H4 (cell line): ENCODE measurements at places on chromosomes 6 and 20. TPM values are rescaled to one million over a fixed set of nuclear protein-coding genes. Genes with fewer than 3 reads are reported as not detected.

Gene SLC12A5
- total RNA-seq, result 0.21 and 4.3 TPM in 2 replicates

Gene CSNK2A1
- 161 and 197 TPM in 2 replicates for total RNA-seq

Gene STMN3
- total RNA-seq, result 9.4 and 18.9 TPM in 2 replicates

Gene TMEM170B
- 0.95 and 1.3 TPM in 2 replicates for total RNA-seq

Gene TCF21
- total RNA-seq, result not detected in 2 replicates

Gene OR12D3
- total RNA-seq, result not detected in 2 replicates

Gene TNFRSF6B
- 0.10 and 0.39 TPM in 2 replicates for total RNA-seq

Gene PROCR
- total RNA-seq, result 112 and 120 TPM in 2 replicates

Gene IL20RA
- 0.14 TPM in 1 of 2 replicates, not detected in the other for total RNA-seq

Gene MTHFD1L
- total RNA-seq, result 16.3 and 20.1 TPM in 2 replicates

Gene HRH3
- not detected in 2 replicates for total RNA-seq

Gene BACH2
- total RNA-seq, result 0.06 and 0.31 TPM in 2 replicates

GRCh38 chr6:131281471-131282270 is 146.4 kb downstream of the AKAP7 start:
- DNase-seq, result no peak

- no peak for DNase-seq
Measured at GRCh38 chr6:135600931-135601330, 103.4 kb upstream of the AHI1 start.

DNA sequence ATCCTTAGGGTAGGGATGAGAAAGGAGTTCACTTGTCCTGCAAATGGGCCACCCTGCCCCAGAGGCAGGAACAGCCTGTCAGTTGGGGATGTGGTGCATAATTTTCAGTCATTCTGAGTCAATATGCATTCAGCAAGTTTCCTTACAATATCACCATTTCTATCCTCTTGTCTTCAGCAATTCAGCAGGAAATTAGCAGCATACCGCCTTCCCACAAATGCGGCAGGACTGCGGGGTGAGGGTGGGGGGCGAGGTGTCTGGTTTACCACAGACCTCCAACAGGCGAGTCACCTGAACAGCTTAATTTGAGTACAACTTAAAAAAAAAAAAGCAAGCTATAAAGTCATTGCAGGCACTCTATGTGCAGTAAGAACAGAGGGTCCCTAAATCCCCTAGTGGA is 126.8 kb downstream of the MAP3K7 start:
- DNase-seq, result no peak

GRCh38 chr6:2958776-2959175 is 12.6 kb downstream of the SERPINB6 start:
- DNase-seq, result no peak

DNA sequence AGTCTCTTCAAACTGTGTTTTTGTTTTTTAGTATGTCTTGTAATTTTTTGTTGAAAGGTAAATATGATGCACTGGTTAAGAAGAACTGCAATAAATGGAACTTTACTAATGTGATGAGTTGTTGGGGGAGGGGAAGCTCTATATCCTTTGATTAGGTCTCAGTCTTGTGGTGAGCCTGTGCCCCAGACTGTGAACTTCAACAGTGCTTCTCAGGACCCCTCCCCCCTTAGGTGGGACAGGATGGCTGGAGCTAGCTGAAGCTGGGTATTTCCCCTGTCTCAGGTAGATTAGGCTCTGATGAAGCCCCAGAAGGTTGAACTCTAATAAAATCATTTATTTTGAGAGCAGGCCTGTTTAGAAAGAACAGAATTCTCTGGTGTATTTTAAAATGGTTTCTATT is 31.4 kb upstream of the TASP1 start:
- no peak for DNase-seq

DNA sequence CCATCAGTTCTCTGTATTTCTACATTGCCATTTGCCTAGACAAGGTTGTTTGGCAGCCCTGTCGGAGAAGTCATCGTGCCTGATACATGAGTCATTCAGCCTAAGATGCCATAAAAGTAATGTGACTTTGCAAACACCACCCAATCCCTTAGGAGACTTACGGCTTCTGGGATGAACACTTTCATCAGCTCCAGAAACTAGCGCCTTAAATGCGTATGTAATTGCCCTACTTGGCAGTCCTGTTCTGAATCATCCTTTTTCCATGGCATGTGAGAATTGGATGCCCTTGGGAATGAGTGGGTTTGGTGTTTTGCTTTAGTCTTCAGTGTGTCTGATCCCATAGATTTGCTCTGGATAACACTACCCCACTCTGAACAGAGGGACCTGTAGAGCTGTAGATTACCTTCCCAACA is 158.5 kb downstream of the SASH1 start:
- DNase-seq, result peak; percentile 92

DNA sequence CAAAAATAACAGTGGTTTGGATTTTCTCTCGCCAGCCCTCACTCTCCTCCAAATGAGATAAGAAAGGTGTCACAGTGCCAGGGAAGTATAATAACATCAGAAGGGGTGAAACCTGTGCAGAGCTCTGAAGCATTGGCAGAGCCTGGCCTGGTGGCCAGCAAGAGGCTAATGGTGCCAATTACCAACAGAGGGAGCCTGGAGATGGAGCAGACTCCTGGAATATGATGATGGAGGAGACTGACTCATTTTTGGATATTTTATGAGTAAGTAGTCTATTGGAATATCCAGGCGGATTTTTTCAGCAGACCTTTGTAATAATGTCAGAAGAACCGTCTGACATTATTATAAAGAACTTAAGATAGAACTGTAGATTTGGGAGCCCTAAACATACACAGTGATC is 442.6 kb upstream of the MARCKS start:
- peak; percentile 56 for DNase-seq

DNA sequence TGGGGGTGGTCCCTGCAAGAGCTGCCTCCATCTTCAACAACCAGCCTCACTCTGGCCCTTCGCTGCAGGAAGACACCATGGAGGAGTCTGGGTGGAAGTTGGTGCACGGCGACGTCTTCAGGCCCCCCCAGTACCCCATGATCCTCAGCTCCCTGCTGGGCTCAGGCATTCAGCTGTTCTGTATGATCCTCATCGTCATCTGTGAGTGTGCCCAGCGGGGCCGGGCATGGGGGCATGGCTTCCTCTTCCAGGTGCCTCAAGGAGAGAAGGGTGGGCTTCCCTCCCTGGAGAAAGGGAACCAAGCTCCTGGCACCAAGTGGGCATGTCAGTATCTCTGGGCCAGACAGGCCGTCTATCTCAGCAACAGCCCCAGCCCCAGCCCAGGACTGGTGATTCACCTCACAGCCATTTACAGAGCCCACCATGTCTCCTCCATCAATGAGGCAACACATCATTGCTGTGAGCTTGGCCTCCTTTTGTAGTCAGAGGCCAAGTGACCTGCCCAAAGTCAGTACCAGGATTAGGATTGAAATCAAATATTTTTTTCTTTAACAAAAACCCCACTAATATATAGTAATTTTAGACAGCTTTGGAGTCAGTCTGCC is 40.2 kb downstream of the TM9SF4 start:
- no peak for DNase-seq

DNA sequence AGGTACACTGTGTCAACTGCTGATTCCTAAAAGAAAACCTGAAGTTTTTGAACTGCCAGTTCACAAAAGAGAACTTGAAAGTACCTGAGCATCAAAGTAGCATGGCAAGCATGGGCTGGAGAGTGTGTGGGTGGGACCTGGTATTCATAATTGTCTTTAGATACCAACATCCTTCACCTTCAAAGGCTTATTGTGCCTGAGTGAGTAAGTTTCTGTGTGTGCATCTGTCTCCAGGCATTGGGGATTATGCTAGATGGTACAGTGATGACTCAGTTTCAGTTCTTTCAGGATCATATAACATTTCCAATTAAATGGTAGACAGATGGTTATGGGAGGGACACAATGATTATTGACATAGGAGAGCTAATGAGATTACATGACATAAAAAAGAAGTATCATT is 238.5 kb downstream of the ZFAND3 start:
- no peak for DNase-seq

DNA sequence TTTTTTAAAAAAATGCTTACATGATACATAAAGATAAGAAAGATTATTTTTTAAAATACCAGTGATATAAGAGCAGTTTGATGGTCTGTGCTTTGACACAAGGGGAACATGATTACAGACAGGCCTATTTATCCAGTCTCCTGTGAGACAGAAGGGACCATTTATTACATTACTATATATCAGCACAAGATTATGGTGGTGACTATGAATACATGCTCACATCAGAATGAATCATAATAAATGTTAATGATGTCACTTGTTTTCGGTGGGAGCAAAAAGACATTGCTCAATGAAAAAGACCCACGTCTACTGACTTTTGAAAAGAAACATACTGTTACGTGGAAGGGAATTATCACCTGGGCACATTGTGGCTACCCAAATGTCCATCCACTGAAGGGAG is 455.1 kb downstream of the CDC5L start:
- DNase-seq, result no peak

DNA sequence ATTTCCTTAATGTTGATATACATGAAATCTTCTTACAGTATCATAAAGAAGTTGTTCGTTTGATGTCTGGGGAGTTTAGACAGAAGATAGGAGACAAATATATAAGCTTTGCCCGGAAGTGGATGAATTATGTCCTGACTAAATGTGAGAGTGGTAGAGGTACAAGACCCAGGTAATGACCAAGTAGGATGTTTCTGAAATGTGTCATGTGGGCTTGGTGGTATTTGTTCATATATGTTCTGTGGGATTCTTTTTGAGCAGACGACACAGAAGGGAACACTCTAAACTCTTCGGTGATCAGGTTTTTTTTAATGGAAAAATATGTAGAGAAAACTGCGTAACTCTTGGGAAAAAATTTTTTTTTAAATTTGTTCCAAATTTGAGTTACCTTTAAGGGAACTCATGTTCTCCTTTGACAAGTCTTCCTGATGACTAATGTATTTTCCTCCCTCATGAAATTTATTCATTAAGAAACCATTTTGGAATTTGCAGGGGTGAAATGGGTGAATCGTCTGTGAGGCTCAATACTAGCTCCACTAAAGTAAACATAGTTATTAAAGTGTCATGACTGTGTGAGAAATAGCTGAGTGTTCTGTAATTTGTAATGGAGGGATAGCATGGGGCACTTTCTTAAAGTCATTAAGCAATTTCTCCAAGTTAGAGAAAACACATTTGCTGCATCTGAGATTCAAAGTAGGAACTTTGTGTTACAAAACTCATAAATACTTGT is 100.6 kb downstream of the MAP3K4 start:
- no peak for DNase-seq

- DNase-seq, result no peak
Measured at GRCh38 chr6:359261-360035, 32.1 kb upstream of the IRF4 start.

GRCh38 chr20:53069132-53069531 is 97.0 kb downstream of the TSHZ2 start:
- no peak for DNase-seq

DNA sequence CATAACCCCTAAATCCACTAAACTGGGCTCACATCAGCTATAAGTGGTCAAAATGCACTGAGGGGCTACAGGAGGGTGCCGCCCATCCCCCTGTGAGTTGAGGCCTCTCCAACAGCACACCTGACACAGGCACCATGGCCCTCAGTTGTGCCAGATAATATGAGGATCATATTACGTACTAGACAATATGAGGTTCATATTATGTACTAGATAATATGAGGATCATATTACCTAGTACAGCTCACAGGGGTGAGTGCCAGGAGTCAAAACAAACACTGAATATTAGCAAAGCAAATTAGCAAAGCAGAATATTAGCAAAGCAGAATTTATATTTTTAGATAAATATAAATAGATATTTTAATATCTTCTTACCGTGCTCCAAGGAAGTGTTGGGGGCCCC is 35.3 kb downstream of the CD24 start:
- DNase-seq, result no peak

GRCh38 chr20:18404172-18404571 is 62.7 kb downstream of the DZANK1 start:
- DNase-seq, result peak; percentile 50

DNA sequence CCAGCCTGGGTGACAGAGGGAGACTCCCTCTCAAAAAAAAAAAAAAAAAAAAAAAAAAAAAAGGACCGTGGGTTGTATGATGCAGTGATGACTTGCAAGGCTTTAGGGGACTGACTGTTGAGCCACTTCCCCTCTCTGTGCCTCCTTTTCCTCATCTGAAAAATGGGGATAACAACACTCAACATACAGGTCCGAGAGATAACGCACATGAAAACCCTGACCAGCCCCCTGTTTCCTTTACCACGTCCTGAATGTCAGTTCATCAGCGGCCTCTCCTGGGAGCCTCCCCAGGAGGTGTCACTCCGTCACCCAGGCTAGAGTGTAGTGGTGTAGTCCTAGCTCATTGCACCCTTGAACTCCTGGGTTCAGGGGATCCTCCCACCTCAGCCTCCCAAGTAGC is 3.9 kb downstream of the SLA2 start:
- DNase-seq, result no peak

GRCh38 chr20:60008130-60008808 is 50.0 kb downstream of the CDH26 start:
- no peak for DNase-seq

- DNase-seq, result no peak
Measured at GRCh38 chr20:63496596-63497120, 2.2 kb downstream of the EEF1A2 start.

GRCh38 chr20:60467078-60467477 is 508.9 kb downstream of the CDH26 start:
- no peak for DNase-seq

DNA sequence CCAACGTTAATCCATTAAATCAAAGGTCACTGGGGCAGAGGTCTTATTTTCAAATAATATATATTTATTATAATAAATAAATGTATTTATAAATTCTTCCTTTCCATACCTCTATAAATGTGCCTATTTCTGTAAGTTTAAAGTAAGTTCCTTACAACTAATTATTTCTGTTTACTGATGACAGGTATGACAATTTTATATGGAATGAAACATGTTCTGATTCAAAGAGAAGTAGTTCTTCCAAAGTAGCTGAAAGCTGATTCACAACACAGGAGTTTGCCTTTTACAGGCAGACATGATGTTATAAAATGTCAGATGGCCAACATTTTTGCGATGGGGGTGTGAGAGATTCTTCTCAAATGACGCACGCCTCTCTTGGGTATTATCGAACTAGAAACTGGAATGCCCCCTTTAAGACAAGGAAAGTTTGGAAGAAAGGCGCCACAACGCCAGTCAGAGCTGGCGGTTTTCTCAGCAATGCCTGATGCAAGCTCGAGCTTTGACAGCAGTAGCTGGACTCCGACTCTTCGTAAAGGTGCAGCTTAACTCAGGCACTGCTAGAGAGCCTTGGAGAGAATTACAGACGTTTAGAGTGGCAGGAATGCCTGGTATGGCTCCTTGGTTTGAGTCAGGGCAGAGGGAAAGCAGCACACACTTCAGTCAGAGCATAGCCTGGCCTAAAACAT is 92.1 kb downstream of the FOXC1 start:
- no peak for DNase-seq

GRCh38 chr6:37546141-37546871 is 46.6 kb upstream of the CCDC167 start:
- DNase-seq, result no peak

- DNase-seq, result peak; percentile 33
Measured at GRCh38 chr6:148166339-148166968, 176.2 kb upstream of the SASH1 start.

DNA sequence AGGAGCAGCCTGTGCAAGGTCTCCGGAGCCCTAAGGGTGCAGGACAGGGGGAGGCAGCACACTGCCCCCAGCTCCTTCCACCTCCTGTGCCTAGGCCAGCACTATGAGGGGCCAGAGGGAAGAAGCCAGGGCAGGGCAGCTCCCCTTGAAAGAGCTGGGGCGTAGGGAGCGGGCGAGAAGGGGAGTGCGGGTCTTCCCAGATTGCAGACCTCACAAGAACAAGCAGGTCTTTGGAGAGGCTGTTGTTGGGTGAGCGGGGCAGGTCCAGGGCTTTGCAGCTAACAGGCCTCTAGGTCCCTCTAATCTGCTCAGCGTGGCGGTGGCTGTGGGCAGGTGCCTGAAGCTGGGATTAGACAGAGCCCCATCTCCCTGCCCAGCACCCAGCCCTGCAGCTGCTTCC is 22.4 kb upstream of the CST1 start:
- no peak for DNase-seq

- DNase-seq, result no peak
Measured at GRCh38 chr6:73542891-73543290, 22.1 kb upstream of the EEF1A1 start.
